Stimulated activated CD4-positive, alpha-beta T cell treated with anti-CD3 and anti-CD28 coated beads, Interleukin-15, amount 100 ng/mL, for 1 hour (primary cell): ENCODE measurements at places on chromosomes 7 and 10.

GRCh38 chr10:103692952-103693811 lies 162.2 kb downstream of the SH3PXD2A start:
- no peak for DNase-seq

GRCh38 chr7:92460510-92460909 lies 13.2 kb downstream of the GATAD1 start:
- no peak for DNase-seq

- DNase-seq, result no peak
These were observed 2.3 kb downstream of the HDAC9 start for GRCh38 chr7:18497800-18498199.

DNA sequence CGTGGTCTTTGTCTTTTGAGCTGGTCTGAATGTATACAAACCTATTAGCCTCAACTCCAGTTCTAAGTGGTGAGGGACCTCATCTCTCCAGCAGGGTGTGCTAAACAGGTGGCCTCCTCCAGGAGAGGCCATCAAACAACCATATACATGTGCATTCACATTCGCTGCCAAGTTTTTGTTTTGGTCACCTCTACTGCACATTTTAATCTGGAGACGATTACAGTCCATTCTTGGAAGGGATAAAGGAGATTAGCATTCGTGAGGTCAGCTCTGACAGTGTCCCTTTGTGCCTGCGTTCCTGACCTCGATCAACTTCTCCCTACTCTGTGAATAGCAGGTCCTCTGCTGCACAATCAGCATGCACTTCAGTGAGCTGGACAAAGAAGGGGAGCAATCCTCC lies 60.8 kb downstream of the RHOBTB1 start:
- no peak for DNase-seq

GRCh38 chr7:138000081-138000701 lies 1.7 kb downstream of the CREB3L2 start:
- DNase-seq, result no peak

GRCh38 chr10:107502229-107502985 lies 337.9 kb upstream of the SORCS1 start:
- no peak for DNase-seq

- no peak for DNase-seq
These were observed 38.5 kb downstream of the MTURN start for GRCh38 chr7:30173058-30173897.

DNA sequence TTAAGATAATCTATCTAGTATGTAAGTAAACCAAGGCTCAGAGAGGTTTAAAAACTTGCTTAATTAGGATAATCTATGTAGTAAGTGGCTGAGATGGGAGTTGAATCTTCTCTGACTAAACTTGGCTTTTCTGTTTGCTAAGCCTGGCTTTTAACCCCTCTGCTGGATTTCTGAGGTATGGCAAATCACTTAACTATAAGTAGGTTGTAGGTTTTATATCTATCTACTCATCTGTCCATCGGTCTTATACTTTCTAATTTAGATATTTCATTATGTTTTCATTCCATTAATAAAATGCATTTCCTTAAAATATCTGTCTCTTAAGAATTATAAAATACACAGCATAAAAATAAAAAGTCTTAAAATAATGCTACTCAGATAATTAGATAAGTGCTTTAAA lies 59.4 kb downstream of the ST7 start:
- no peak for DNase-seq

GRCh38 chr10:35442592-35442991 lies 106.3 kb downstream of the CCNY start:
- no peak for DNase-seq

- no peak for DNase-seq
These were observed 523.0 kb upstream of the ANKRD30A start for GRCh38 chr10:36602374-36602773.
